ENCODE measurements at places on chromosomes 1 and 21. TPM values are rescaled to one million over a fixed set of nuclear protein-coding genes. Genes with fewer than 3 reads are reported as not detected.

CELSR2 gene
- total RNA-seq = 3.7 TPM

- no peaks in the 10 kb centered on the region for H3K36me3 ChIP-seq
- no peak for DNase-seq
- no peaks in the 10 kb centered on the region for H3K4me1 ChIP-seq
- H3K4me3 ChIP-seq = no peak overlapping the region
- no peaks in the 10 kb centered on the region for H3K27me3 ChIP-seq
Observed at GRCh38 chr1:151267760-151268159, 13.2 kb downstream of the PSMD4 start.

DNA sequence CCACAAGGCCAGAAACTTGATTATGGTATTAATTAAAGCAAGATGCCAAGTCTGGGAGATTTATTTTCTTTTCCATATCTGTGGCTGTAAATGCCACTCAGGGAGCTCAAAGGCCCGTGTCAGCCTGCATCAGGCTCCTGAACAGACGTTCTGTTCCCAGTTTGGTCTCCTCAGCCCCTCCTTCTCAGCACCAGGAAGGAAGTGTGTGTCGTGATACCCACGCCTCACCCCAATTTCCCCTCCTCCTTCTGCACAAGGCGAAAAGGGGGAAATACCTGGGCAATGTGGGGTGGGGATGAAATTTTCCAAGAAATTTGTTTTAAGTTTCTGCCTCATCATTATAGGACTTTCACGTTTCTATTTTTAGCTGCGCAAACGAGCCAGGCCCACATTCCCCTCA, 112.0 kb downstream of the SYF2 start:
- no peak overlapping the region for H3K4me3 ChIP-seq
- H3K27me3 ChIP-seq = no peaks in the 10 kb centered on the region
- H3K36me3 ChIP-seq = no peaks in the 10 kb centered on the region
- H3K4me1 ChIP-seq = peaks cover 6% of the 10 kb centered on the region
- no peak for DNase-seq
- peak overlapping the region; percentile 83 for H3K27ac ChIP-seq

GRCh38 chr1:209844695-209845407, 17.1 kb downstream of the UTP25 start:
- H3K27me3 ChIP-seq = no peaks in the 10 kb centered on the region
- H3K27ac ChIP-seq = no peak overlapping the region
- no peaks in the 10 kb centered on the region for H3K36me3 ChIP-seq
- no peaks in the 10 kb centered on the region for H3K4me1 ChIP-seq

GRCh38 chr1:213649373-213649772, 338.4 kb upstream of the PROX1 start:
- H3K27me3 ChIP-seq = no peaks in the 10 kb centered on the region
- no peaks in the 10 kb centered on the region for H3K4me1 ChIP-seq
- H3K27ac ChIP-seq = no peak overlapping the region

- no peaks in the 10 kb centered on the region for H3K36me3 ChIP-seq
- no peak overlapping the region for H3K27ac ChIP-seq
- DNase-seq = peak; percentile 56
- H3K27me3 ChIP-seq = no peaks in the 10 kb centered on the region
- H3K4me3 ChIP-seq = no peak overlapping the region
Observed at GRCh38 chr1:33634806-33635205, 162.4 kb downstream of the ZSCAN20 start.

- peaks cover 4% of the 10 kb centered on the region for H3K4me1 ChIP-seq
- H3K27me3 ChIP-seq = no peaks in the 10 kb centered on the region
- no peak overlapping the region for H3K27ac ChIP-seq
- DNase-seq = no peak
- no peak overlapping the region for H3K4me3 ChIP-seq
Observed at GRCh38 chr1:29631836-29632805, 395.8 kb downstream of the PTPRU start.

Measured in hepatocyte (in vitro differentiated cells).